CD14-positive monocyte (primary cell): ENCODE measurements at places on chromosomes 7 and 10. TPM values are rescaled to one million over a fixed set of nuclear protein-coding genes. Genes with fewer than 3 reads are reported as not detected.
A peak's percentile ranks its signal among the peaks of the same experiment; 100 is the strongest.

Gene FRA10AC1
- 2.0 TPM for polyA plus RNA-seq

Gene ABCA13
- polyA plus RNA-seq = 0.22 and 0.37 TPM in 2 replicates

GRCh38 chr10:121880895-121881294, 46.9 kb downstream of the ATE1 start:
- no peak for DNase-seq

- no peak for DNase-seq
Measured at GRCh38 chr10:45407542-45407941, 33.5 kb downstream of the ALOX5 start.

DNA sequence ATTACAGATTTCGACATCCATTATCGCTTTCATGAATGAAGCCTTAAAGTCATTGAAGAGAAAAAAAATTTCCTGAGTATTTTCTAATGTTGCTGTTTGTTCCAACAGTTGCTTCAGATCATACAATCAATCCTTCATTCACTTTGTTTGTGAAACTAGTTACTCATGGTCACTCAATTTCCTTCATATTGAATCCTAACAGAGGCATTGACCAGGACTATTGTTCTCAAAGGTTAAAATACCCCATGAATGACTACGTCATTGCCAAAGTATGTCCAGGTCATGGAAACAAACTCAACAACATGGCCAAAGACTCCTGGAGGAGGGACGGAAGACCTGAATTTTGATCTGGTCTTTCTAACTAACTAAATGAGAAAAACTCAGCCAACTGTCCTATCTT, 54.0 kb upstream of the ABCB5 start:
- DNase-seq = no peak

DNA sequence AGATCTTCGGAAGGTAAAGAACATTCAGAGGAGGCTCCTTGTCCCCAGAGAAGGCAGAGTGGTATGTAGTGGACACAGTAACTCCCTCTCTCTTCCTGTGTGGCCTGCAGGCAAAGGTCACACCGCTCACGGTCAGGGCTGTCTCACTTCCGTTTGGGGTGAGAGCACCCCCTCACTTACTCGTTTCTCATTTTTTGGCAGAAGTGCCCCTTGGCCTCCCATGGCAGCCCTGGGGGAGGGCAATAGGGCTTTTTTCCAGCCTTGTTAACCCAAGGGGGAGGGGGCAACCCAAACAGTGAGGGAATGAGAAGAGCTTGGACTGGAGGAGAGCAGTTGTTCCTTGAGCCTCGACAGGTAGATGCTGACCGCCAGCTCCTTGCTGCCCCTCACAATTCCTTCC, 31.8 kb upstream of the SRGN start:
- peak; percentile 84 for DNase-seq

DNA sequence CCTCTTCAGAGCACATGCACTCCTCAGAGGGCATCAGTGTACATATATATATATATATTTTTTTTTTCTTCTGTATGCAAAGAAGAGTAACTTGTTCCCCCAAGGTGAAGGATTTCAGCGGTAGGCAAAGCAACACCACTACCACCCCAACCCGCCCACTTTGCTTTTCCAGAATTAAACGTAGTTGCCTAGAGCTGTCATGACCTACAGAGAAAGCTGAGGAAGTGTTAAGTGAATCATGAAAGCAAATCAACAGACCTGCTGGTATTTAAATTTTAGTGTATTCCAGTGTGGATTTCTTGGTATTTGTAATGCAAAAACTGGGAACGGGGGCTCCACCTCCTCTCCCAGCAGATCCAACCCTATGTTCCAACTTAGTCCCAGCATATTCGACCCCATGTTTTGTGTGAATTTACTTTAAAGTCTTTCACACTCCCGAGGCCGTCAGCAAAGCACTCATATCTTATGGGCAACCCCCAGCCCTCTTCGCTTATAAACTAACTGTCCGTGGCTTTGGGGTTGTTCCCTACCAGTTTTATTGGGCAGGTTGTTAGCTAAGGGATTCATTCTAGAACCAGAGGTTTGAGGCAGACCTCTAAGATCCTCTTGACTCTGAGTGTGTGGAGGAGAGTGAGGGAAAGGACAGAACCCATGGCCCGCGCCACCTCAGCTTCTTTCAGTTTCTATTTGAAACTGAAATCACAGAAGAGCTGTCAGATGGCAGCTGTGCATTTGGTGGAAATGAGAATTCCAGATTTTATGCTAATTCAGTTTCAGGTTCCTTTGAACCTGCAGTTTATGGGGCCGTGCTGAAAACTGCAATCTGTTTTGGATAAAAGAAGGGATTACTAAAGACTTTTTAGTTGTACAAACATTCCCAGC, 450.2 kb upstream of the GALNT17 start:
- DNase-seq = no peak

DNA sequence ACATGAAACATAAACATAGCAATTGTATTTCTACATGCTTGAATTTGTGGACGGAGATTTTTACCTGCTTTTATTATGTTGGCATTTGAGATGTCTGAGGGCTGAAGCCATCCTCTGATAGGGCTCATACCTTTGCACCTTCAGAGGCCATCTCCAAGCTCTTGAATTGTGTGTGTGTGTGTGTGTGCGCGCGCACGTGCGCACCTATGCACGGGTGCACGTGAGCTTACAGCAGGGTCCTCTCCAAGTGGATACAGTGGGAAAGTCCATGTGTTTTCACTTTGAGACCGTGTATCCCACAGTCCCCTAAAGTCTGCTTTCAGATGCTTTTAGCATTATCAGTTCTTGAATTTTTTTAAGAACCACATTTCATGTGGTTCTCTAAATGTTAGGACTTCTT, 178.6 kb downstream of the RAB11FIP2 start:
- DNase-seq = no peak

DNA sequence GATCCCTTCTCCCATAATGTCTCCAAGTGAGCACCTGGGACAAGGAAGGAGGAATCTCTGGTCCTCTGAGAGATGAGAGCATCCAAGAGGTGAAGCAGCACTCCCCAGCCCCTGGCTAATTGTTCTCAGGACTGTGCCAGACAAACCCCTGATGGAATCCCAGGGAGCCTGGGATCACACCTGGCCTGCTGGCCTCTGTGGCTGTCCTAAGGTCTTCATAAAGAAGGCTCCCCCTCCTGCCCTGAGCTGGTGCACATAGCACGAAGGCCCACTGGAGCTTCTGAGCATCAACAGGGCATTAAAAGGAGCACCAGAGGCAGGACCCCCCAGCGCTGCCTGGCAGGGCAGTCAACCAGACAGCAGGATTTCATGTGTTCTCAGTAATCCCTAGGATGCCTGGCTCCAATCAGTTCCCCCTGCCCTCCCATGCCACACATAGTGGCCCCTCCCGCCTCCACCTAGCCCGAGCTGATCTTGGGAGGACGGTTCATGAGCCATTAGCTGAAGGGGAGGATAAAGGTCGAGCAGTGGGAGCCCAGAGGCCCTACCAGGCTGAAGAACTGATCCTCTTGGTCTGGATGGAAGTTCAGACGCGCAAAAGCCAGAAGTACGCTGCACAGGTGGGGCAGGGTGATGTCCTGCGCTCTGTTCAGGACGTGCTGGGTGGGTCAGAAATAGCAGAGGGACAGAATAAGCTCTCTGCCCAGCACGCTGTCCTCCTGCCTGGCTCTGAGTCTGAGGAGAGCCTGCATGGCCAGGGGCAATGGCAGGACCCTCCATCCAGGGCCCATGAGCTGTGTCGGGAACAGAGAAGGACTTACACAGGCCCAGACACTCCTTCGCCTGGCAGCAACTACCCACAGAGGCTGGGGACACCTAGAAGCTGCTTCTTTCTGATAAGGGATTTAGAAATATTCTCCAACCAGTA, 8.4 kb downstream of the TBRG4 start:
- no peak for DNase-seq

DNA sequence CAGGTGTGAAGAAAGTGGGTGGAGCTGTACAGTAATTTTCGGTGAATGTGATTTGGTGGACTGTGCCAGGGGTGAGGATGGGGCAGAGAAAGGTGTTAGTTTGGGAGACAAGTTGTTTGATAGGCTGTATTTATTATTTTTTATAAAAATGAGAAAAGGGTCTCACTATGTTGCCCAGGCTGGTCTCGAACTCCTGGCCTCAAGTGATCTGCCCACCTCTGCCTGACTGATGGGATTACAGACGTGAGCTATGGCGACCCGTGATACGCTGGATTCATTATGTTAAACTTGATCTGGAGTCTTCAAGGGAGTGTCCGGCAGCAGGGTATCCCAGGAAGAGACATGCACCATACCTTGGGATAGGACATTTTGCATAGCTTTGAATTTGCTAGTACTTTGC, 1.3 kb downstream of the KAT6B start:
- no peak for DNase-seq

DNA sequence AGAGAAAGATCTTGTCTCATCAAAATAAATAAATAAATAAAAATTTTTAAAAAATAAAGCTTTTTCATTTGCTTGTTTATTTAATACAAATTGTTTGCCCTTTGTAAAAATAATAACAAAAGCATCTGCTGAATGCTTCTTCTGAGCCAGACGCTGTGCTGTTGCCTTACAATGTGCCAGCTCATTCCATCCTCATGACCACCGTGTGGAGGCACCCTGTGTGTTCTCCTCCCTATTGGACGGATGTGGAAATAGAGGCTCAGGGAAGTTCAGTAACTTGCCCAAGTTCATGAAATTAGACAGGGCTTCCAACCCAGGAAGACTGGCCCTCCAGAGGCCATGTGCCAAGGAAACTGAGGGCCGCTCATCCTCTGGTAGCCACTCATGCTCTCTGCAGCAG, 120.6 kb downstream of the SH3PXD2A start:
- DNase-seq = no peak

GRCh38 chr7:79055722-79056415, 397.6 kb downstream of the MAGI2 start:
- DNase-seq = no peak

DNA sequence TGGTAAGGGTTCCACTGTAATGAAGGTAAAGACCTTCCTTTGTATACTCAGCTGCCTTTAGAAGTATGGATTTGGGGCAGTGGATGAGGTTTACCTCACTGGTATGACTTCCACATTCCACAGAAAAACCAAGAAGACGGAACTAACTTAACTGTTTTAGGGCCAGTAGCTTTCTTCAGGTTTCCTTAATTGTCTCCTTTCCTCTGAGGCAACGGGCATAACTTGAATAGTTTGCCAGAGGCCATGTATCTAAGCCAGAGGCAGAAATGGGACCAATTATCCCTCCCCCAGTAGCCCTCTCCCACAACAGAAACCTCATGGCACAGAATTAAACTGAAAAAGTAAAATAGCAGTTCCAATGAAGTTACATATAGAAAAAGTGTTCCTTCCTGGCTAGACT, 281.7 kb downstream of the PHTF2 start:
- no peak for DNase-seq

GRCh38 chr7:112882022-112882421, 91.8 kb upstream of the TMEM168 start:
- DNase-seq = no peak

DNA sequence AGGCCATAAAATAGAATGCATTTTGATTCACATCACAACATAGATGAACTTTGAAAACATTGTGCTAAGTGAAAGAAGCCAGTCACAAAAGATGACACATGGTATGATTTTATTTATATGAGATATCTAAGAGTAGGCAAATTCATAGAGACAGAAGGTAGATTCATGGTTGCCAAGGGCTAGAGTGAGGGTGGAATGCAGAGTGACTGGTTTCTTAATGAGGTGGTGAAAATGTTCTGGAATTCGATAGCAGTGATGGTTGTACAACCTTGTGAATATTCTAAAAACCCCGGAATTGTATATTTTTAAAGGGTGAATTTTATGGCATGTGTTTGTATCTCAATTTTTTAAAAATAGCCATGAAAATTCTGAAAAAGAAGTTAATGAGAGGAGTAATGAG, 42.9 kb downstream of the ABCB4 start:
- no peak for DNase-seq

- DNase-seq = peak; percentile 94
Measured at GRCh38 chr7:72805526-72806494, 22.2 kb downstream of the TYW1B start.

- DNase-seq = no peak
Measured at GRCh38 chr7:27689150-27689549, 26.5 kb upstream of the HIBADH start.

- DNase-seq = peak; percentile 99
Measured at GRCh38 chr7:77409739-77410547, 6.2 kb downstream of the GSAP start.

DNA sequence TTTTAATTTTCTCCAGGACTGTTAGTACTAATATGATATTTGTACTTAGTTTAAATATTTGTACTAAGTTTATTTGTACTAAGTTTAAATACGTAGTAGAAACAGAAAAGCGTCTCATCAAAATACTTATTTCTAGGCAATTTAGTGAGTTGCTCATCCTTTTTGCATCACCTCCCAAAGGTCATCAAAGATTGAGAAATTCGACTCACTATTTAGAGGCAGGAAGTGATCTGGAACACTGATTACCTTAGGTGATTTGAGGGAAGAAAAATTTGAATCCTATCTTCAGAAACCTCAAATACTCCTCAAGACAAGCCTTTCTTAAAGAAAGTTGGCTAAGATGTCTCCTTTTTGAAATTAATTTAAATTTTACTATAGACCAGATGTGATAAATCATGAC, 14.5 kb downstream of the WNT16 start:
- DNase-seq = no peak
